ENCODE measurements at places on chromosomes 16 and 17. TPM values are rescaled to one million over a fixed set of nuclear protein-coding genes. Genes with fewer than 3 reads are reported as not detected.
A peak's percentile ranks its signal among the peaks of the same experiment; 100 is the strongest.

Gene ZFHX3
- 12.2 TPM for total RNA-seq

Gene KRTAP2-1
- not detected for total RNA-seq

Gene CDK5R1
- total RNA-seq: 1.7 TPM

DNA sequence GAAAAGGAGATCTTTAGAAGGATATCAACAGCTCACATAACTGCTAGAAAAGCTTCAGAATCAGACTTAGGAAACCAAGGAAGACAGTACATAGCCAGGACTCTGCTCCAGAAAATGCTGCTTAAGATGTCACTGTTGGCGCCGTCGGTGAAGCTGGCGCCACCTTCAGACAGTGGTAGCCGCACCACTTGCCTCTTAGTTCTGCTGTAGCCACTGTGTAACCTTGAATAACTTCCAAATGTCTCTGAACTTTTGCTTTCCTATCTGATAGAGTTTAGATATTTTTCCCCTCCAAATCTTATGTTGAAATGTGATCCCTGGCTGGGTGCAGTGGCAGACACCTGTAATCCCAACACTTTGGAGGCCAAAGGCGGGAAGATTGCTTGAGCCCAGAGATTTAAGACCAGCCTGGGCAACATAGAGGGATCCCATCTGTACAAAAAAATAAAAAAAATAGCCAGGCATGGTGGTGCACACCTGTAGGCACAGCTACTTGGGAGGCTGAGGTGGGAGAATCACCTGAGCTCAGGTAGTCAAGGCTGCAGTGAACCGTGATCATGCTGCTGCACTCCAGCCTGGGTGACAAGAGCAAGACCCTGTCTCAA is 6.3 kb upstream of the USP31 start:
- no peak overlapping the region for H3K27ac ChIP-seq
- no peak overlapping the region for H3K4me3 ChIP-seq
- H3K36me3 ChIP-seq: no peaks in the 10 kb centered on the region
- H3K4me1 ChIP-seq: no peaks in the 10 kb centered on the region
- peak; percentile 34 for DNase-seq

GRCh38 chr16:84528322-84528721 is 23.9 kb upstream of the MEAK7 start:
- DNase-seq: no peak
- H3K27ac ChIP-seq: no peak overlapping the region
- no peaks in the 10 kb centered on the region for H3K27me3 ChIP-seq
- no peaks in the 10 kb centered on the region for H3K36me3 ChIP-seq
- H3K4me3 ChIP-seq: no peak overlapping the region

DNA sequence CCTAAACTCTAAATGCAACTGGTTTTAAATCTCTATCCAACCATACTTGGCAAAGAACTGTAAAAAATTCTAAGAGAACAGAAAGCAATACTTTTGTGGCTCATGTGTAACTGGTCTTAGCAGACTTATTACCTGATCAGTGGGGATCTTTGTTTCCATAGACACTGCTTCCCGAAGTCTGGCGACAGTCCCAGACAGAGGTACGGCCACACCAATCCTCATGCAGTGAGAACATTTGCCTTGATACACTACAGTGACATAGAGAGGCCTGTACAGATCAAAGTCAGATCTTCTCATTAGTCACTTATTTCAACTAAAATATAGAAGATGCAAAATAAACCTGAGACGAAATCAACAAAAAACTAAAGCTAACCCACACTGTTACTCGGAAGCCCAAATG is 43.9 kb downstream of the USP31 start:
- H3K4me3 ChIP-seq: no peak overlapping the region
- H3K27ac ChIP-seq: no peak overlapping the region
- H3K27me3 ChIP-seq: no peaks in the 10 kb centered on the region
- H3K4me1 ChIP-seq: no peaks in the 10 kb centered on the region

GRCh38 chr17:75238684-75239191 is 22.7 kb downstream of the GGA3 start:
- no peaks in the 10 kb centered on the region for H3K4me1 ChIP-seq
- H3K27me3 ChIP-seq: no peaks in the 10 kb centered on the region
- H3K36me3 ChIP-seq: peaks cover 36% of the 10 kb centered on the region
- peak; percentile 68 for DNase-seq
- peak overlapping the region; percentile 11 for H3K27ac ChIP-seq

GRCh38 chr16:48408688-48409087 is 23.5 kb upstream of the SIAH1 start:
- no peak overlapping the region for H3K27ac ChIP-seq
- H3K36me3 ChIP-seq: no peaks in the 10 kb centered on the region
- H3K4me3 ChIP-seq: no peak overlapping the region

DNA sequence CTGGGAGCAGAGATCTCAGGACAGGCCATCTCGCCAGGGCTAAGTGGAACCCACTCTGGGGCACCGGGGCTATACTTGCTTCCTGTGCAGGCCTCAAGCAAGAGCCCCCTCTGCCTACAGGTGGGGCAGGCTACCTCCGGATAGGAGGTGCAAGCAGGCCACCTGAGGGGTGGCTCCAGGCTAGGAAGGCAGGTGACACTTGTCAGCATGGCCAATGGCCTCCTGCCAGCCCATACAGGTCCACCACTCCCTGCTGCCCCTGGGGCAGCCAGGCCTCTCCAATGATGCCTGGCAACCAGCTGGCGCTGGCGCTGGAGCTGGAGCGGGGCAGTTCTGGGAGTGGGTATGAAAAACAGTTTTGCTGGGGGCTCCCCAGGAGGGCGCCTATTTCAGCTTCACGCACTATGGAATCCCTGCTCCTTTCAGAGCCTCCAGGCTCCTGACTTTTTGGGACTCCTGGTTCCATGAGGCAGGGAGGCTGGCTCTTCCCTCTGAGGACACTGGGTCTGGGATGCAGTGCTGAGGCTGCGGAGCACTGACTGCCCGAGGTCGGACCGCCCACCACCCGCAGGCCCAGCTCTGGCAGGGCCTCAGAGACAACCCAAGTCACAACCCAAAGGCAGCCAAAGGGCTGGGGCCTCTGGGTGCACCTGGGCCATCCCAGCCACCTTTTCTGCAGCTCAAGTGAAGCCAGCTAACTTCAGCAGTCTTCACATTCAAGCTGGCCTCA is 8.4 kb upstream of the SREBF1 start:
- H3K27me3 ChIP-seq: no peaks in the 10 kb centered on the region
- H3K27ac ChIP-seq: no peak overlapping the region
- H3K36me3 ChIP-seq: no peaks in the 10 kb centered on the region
- H3K4me3 ChIP-seq: no peak overlapping the region
- no peak for DNase-seq
